ENCODE measurements at places on chromosomes 6 and 20. TPM values are rescaled to one million over a fixed set of nuclear protein-coding genes. Genes with fewer than 3 reads are reported as not detected.

- no peaks in the 10 kb centered on the region for H3K27me3 ChIP-seq
- no peak overlapping the region for H3K4me3 ChIP-seq
- no peaks in the 10 kb centered on the region for H3K36me3 ChIP-seq
- H3K4me1 ChIP-seq, result no peaks in the 10 kb centered on the region
- no peak overlapping the region for H3K27ac ChIP-seq
These were observed 415.1 kb downstream of the TFAP2A start for GRCh38 chr6:9999796-10000195.

DNA sequence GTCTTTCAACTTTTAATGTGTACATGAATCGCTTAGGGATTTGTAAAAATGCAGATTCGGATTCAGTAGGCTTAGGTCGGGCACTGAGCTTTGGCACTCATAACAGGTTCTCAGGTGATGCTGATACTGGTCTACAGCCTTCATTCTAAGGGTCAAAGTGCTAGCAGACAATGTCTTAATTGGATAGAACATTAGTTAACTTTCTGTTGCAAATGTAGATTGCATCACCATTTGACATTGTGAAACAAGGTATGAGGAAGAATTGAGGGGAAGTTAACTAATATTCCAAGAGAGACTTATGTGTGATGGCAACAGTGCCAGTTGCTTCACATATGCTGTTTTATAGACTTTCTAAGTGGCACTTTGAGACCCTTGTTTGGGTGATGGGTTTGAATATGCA, 86.9 kb downstream of the MLIP start:
- no peaks in the 10 kb centered on the region for H3K36me3 ChIP-seq
- H3K4me3 ChIP-seq, result no peak overlapping the region
- DNase-seq, result no peak
- H3K27me3 ChIP-seq, result no peaks in the 10 kb centered on the region
- no peak overlapping the region for H3K27ac ChIP-seq

DNA sequence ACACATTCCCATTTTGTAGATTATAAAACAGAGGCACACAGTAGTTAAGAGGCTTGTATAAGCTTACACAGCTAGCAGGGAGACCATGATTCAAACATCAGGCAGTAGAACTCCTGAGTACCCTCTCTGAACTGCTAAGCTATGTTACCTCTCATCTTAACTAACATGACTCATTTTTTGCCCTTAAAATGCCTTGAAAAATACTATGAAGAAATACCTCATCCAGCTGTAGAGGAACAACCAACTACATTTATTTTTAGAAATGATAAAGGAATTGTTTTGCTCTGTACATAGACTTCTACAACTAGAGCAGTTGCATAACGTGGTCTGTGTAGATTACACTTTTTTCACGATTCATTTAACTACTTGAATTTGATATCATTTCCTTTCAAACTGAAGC, 102.1 kb downstream of the FLRT3 start:
- H3K27me3 ChIP-seq, result no peaks in the 10 kb centered on the region
- no peaks in the 10 kb centered on the region for H3K4me1 ChIP-seq
- no peak overlapping the region for H3K4me3 ChIP-seq
- no peak for DNase-seq
- no peak overlapping the region for H3K27ac ChIP-seq

DNA sequence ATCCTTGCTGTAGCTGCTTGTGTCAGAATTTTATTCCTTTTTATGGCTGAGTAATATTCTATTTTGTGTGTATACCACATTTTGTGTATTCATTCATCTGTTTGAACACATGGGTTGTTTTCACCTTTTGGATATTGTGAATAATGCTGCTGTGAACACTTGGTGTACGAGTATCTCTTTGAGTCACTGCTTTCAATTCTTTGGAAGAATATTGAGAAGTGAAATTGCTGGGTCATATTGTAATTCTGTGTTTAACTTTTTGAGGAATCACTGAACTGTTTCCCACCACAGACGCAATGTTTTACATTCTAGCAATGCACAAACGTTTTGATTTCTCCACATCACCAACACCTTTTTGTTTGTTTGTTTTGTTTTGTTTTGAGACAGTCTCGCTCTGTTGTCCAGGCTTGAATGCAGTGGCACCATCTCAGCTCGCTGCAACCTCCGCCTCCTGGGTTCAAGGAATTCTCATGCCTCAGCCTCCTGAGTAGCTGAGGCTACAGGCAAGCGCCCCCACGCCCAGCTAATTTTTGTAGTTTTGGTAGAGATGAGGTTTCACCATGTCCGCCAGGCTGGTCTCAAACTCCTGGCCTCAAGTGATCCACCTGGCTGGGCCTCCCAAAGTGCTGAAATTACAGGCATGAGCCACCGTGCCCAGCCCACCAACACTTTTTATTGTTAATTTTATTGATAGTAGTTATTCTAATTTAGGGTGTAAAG, 21.7 kb downstream of the CPXM1 start:
- no peak overlapping the region for H3K4me3 ChIP-seq
- no peaks in the 10 kb centered on the region for H3K4me1 ChIP-seq
- H3K27ac ChIP-seq, result no peak overlapping the region
- DNase-seq, result no peak

- no peaks in the 10 kb centered on the region for H3K36me3 ChIP-seq
- DNase-seq, result no peak
- H3K27me3 ChIP-seq, result no peaks in the 10 kb centered on the region
- no peak overlapping the region for H3K27ac ChIP-seq
- H3K4me3 ChIP-seq, result no peak overlapping the region
- H3K4me1 ChIP-seq, result peaks cover 8% of the 10 kb centered on the region
These were observed 34.9 kb upstream of the GTSF1L start for GRCh38 chr20:43761386-43762340.

DNA sequence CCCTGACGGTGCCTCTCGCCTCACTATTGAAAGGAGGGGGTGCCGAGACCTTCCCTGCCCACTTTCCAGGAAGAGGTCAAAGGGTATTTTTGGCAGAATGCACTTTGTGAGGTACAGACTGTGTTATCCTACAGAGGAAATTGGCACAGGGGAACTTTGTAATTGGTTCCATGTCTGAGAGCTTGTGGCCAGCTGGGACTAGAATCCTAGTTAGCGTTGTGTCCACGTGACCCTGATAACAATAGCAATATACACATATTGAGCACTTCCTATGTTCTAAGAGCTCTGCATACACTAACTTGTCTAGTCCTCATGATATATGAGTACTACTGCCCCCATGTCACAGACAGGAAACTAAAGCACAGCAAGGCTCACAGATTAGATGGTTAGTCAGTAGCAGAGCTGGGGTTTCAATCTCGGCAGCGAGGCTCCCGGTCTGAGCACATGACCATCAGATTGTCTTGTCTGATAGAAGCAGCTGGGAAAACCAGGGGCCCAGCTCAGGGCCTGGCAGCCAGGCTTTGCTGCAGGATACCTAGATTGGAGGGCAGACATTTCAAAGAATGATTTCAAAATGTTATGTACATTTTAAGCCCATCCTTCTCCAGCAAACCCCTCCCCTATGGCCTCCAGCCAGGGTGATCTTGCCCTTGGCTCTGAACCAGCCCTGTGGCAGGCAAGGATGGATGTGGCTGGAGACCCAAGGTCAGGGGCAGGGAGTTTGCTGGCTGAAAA, 1.4 kb downstream of the MAPK13 start:
- H3K27me3 ChIP-seq, result no peaks in the 10 kb centered on the region
- DNase-seq, result no peak
- no peaks in the 10 kb centered on the region for H3K36me3 ChIP-seq
- H3K4me1 ChIP-seq, result peaks cover 22% of the 10 kb centered on the region
- peak overlapping the region; percentile 67 for H3K4me3 ChIP-seq

DNA sequence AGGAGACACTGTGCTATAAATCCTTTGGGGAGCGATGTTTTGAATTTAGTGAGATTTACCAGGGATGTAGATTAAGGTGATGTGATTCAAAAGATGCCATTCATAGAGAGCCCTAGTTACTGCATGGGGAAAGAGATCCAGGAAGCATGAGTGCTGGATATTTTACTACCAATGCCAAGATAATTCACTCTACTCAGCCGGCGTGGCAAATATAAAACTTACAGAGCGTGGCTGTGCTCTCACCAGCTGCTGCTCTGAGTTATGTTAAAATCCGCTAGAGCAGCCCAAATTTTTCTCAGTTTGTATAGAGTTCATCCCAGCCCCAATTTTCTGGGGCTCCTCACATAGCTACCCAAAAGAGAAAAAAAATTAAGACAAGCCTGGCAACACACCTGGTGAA, 48.6 kb downstream of the BFSP1 start:
- H3K36me3 ChIP-seq, result no peaks in the 10 kb centered on the region
- H3K27ac ChIP-seq, result no peak overlapping the region
- no peak for DNase-seq
- no peak overlapping the region for H3K4me3 ChIP-seq

GRCh38 chr6:51339728-51340127, 521.1 kb downstream of the TFAP2B start:
- no peaks in the 10 kb centered on the region for H3K36me3 ChIP-seq
- no peak overlapping the region for H3K4me3 ChIP-seq
- H3K27ac ChIP-seq, result no peak overlapping the region

- H3K36me3 ChIP-seq, result no peaks in the 10 kb centered on the region
- no peak overlapping the region for H3K4me3 ChIP-seq
- peaks cover 29% of the 10 kb centered on the region for H3K4me1 ChIP-seq
- no peaks in the 10 kb centered on the region for H3K27me3 ChIP-seq
- no peak overlapping the region for H3K27ac ChIP-seq
These were observed 10.2 kb downstream of the ADA start for GRCh38 chr20:44641325-44641724.

GRCh38 chr6:166286839-166287271, 21.3 kb downstream of the PRR18 start:
- DNase-seq, result no peak
- H3K27ac ChIP-seq, result no peak overlapping the region
- H3K27me3 ChIP-seq, result no peaks in the 10 kb centered on the region

- H3K36me3 ChIP-seq, result peaks cover 41% of the 10 kb centered on the region
- no peaks in the 10 kb centered on the region for H3K4me1 ChIP-seq
- H3K4me3 ChIP-seq, result no peak overlapping the region
- no peaks in the 10 kb centered on the region for H3K27me3 ChIP-seq
These were observed 25.8 kb upstream of the MROH8 start for GRCh38 chr20:37205130-37205529.

LIN28B gene
- not detected for total RNA-seq
